HFFc6 (cell line): ENCODE measurements at places on chromosomes 13 and 19. TPM values are rescaled to one million over a fixed set of nuclear protein-coding genes. Genes with fewer than 3 reads are reported as not detected.
A peak's percentile ranks its signal among the peaks of the same experiment; 100 is the strongest.

DNA sequence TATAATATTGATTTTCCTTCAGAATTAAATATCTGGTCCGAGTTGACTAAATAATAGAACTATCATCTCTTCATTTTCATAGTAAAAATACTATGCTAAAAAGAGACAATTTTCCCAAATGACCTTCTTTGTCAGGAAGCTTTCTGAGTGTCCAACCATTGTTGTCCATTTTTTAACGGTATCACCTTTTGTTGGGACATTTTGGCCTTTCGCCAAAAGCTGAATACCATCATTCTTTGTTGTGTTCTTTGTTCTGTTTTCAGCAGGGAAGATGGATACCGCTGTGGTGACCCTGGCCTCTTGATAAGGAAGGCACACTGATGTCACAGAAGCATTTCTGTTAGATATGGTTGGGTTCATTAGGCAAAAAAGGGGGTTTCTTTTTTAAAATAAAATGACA lies 654.4 kb upstream of the GPC6 start:
- DNase-seq = no peak

Gene SIGLEC11
- total RNA-seq = not detected in 3 replicates

Gene ZNF442
- 3.0 to 3.7 TPM (median 3.3 TPM) in 3 replicates for total RNA-seq

GRCh38 chr13:103188713-103189326 lies 122.6 kb upstream of the SLC10A2 start:
- DNase-seq = no peak

DNA sequence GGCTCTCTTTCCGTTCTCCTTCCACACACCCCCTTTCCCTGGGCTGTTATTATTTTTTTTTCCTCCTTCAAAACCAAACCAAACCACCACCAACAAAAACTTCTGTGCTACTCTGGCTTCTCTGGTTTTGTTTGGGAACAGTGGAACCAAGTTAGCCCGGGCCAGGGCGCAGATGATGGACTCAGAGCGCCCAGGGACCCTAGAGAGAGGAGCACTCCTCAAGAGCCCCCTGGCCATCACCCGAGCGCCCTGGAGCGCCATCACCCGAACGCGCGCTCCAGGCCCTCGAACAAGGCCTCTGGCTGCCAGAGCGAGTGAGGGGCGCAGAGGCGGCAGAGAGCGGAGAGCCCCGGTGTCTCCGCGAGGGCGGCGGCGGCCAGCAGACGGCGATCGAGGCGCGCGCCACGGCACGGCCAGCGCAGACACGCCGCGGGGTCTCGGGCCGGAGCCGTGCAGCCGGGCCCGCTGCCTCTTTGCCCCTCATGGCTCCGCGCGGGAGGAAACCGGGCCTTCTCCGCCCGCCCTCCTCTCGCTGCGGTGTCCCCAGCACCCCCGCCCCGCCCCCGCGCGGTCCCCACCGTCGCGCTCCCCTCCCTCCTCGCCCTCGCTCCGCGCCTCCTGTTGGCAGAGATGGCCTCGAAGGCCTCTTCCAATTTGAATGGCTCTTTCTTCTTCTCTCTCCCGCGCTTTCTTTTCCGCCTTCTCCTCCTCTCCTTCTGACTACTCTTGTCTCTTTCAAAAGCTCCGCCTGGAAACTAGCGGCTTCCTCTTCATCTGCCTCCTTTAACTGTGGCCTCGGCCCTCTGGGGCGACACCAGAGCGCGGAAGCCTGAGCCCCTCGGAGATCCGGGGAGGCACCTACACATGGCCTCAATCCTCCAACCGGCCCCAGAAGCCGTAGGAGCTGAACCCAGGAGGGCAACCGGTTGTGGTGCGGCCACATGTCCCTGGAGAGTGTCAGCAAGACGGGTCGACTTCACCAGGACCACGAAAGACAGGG lies 4.1 kb upstream of the SOX1 start:
- no peak for DNase-seq

GRCh38 chr19:11257846-11258380 lies 4.4 kb downstream of the DOCK6 start:
- no peak for DNase-seq

DNA sequence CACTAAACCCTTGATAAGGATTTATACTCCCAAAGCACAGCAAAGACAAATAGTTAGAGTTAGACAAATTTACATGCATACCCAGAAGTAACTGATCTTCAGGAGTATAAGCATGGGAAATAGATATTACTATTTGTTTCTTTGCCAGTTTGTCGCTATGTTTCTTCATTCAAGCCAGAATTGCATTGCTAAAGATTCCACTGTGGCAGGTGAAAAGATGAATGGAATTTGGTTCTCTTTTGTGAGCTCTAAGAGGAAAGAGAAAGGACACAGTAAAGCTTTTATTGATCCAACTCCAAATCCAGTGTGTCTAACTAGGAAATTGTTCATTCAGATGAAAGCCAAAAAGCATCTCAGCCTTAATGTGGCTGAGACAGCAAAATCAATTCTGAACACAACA lies 292.3 kb upstream of the SPRY2 start:
- no peak for DNase-seq

DNA sequence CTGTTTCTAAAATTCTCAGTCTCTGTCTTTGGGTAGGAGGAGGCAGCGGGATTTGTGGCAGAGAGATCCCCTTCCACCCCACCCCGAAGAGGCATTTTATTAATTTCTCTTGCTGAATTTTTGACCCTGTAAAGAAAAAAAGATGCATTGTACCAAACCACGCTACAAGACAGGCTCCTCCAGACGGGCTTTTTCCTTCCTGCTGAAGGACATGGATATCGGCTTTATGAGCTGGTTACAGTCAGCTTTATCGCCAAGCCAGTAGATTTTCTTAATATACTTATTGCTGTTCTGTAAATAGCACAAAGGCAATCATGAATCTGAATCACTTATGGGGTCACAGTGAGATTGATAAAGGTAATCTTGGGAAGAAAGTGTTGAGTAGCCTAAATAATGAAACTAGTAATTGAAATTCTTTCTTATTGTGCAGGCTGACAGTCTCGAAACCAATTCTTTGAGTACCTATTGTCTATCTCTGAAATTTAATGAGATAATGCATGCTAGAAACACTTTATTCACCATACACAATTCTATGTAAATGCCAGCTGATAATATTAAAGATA lies 24.5 kb downstream of the MBNL2 start:
- no peak for DNase-seq

DNA sequence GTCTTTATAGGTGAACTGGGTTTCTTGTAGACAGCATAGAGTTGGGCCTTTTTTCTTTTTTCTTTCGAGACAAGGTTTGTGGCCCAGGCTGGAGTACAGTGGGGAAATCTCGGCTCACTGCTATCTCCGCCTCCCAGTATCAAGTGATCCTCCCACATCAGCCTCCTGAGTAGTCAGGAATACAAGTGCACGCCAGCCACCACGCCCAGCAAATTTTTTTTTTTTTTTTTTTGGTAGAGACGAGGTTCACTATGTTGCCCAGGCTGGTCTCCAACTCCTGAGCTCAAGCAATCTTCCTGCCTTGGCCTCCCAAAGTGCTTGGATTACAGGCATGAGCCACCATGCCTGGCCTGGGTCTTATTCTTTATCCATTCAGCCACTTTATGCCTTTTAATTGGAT lies 5.1 kb upstream of the CALM3 start:
- DNase-seq = no peak

GRCh38 chr19:8209462-8210378 lies 550 bp downstream of the CERS4 start:
- no peak for DNase-seq

- DNase-seq = peak; percentile 17
Measured at GRCh38 chr19:11659612-11660011, 62.3 kb downstream of the ZNF627 start.

- DNase-seq = no peak
Measured at GRCh38 chr13:40145139-40145538, 489.7 kb downstream of the COG6 start.

- no peak for DNase-seq
Measured at GRCh38 chr19:52749780-52750179, 14.9 kb upstream of the ZNF611 start.

Gene TEX101
- total RNA-seq = not detected in 3 replicates

Gene ZNF835
- total RNA-seq = not detected in 3 replicates

DNA sequence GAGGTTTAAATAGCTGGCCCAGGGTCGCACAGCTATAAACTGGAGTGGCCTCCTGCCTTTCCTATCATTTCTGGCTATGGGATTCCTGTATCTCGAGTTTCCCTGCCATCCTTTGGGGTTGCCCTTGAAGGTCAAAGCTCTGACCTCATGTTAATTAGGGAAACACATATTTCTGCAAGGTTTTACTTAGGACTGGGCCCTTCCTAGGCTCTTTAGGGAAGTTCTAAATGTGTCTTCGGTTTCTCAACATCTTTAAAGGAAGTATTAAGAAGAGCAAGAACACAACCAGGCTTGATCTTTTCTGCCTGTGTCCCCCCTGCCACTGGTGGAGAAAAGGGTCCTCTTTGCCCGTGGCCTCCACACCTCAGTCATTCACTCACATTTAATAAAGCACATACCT lies 10.8 kb downstream of the LCP1 start:
- DNase-seq = no peak

GRCh38 chr19:17235971-17236777 lies 9.5 kb downstream of the NR2F6 start:
- DNase-seq = no peak

Gene SCEL
- not detected in 2 replicates for total RNA-seq

Gene LILRB3
- not detected in 3 replicates for total RNA-seq

DNA sequence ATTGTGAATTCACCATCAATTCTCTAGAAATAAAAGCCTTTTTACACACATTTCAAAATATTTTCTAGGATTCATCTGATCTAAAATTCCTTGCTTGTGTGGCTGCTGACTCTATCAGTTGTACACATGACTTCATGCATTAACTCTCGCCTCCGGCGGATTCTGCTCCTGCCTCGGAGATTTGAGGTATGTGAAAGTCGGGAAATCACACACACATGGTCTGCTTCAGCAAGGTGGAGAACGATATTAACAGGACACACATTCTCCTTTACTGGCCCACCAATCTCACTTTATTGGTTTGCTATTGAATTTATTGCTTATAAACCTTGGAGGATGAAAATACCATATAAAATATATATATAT lies 855.7 kb downstream of the SLITRK5 start:
- no peak for DNase-seq

Gene AXL
- total RNA-seq = 401 to 474 TPM (median 473 TPM) in 3 replicates

DNA sequence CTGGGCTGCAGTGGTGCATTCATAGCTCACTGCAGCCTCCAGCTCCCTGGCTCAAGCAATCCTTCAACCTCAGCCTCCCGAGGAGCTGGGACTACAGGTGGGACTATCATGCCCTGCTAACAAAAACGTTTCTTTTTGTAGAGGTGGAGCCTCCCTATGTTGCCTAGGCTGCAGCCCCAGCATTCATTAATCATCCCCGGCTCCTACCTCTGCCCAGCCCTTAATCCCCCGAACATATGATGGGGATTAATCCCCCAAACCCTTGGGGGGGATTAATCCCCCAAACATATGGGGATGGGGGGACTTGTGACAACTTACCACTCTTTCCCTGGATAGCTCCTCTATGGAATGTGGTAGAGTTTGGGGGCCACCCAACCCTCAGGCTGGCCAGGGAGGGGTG lies 45.9 kb downstream of the SUGP2 start:
- DNase-seq = no peak

Gene PTH2
- not detected in 2 replicates for total RNA-seq

GRCh38 chr19:43664018-43664417 lies 6.0 kb downstream of the PLAUR start:
- no peak for DNase-seq

Gene DMKN
- total RNA-seq = not detected in 3 replicates

Gene TYROBP
- not detected in 3 replicates for total RNA-seq

- DNase-seq = no peak
Measured at GRCh38 chr19:14375055-14375581, 6.1 kb upstream of the ADGRE5 start.
